Regular cardiac myocyte (primary cell): ENCODE measurements at places on chromosomes 3 and 15. TPM values are rescaled to one million over a fixed set of nuclear protein-coding genes. Genes with fewer than 3 reads are reported as not detected.

The SLITRK3 gene
- total RNA-seq = not detected in 2 replicates

The BCHE gene
- 1.2 and 3.4 TPM in 2 replicates for total RNA-seq

The SCAANT1 gene
- not detected in 2 replicates for total RNA-seq

The ZIC1 gene
- total RNA-seq = not detected in 2 replicates

The PIERCE2 gene
- 2.1 and 4.2 TPM in 2 replicates for total RNA-seq

The GNAT1 gene
- total RNA-seq = not detected in 2 replicates

The GOLGA6A gene
- under 0.01 and 0.28 TPM in 2 replicates for total RNA-seq

The ENTPD3 gene
- total RNA-seq = 0.19 and 0.28 TPM in 2 replicates

The C2CD4A gene
- total RNA-seq = 0.28 TPM in 1 of 2 replicates, not detected in the other

The MYZAP gene
- total RNA-seq = not detected in 2 replicates

The SPATA12 gene
- not detected in 2 replicates for total RNA-seq

The CYP8B1 gene
- total RNA-seq = not detected in 2 replicates

The LRRN1 gene
- under 0.01 TPM in 2 replicates for total RNA-seq

The MGLL gene
- 46.6 and 55.2 TPM in 2 replicates for total RNA-seq

The ZIC4 gene
- not detected in 2 replicates for total RNA-seq

The TMEM266 gene
- not detected in 2 replicates for total RNA-seq

The TGM4 gene
- not detected in 2 replicates for total RNA-seq

The GOLGA6B gene
- under 0.01 TPM in 1 of 2 replicates, not detected in the other for total RNA-seq

The ADAMTSL3 gene
- 0.38 and 1.7 TPM in 2 replicates for total RNA-seq

The RNU5B-1 gene
- total RNA-seq = not detected in 2 replicates

The KLHL18 gene
- total RNA-seq = 18.3 and 35.1 TPM in 2 replicates

The MAP1A gene
- 39.5 and 44.3 TPM in 2 replicates for total RNA-seq

The RBP2 gene
- not detected in 2 replicates for total RNA-seq

The CD86 gene
- total RNA-seq = not detected in 2 replicates

The PAQR5 gene
- total RNA-seq = 0.58 and 2.3 TPM in 2 replicates

The PLXNB1 gene
- 5.6 and 25.4 TPM in 2 replicates for total RNA-seq

The PTX3 gene
- 1,917 and 2,581 TPM in 2 replicates for total RNA-seq

The GOLGA8M gene
- total RNA-seq = 0.19 and 0.56 TPM in 2 replicates

The ERC2 gene
- total RNA-seq = under 0.01 TPM in 1 of 2 replicates, not detected in the other

The GALNT15 gene
- 4.0 and 27.1 TPM in 2 replicates for total RNA-seq

The LSAMP gene
- total RNA-seq = under 0.01 and 0.28 TPM in 2 replicates

The CCNL1 gene
- total RNA-seq = 85.5 and 175 TPM in 2 replicates

The IMPG2 gene
- total RNA-seq = under 0.01 and 0.56 TPM in 2 replicates

The CFAP92 gene
- under 0.01 TPM in 1 of 2 replicates, not detected in the other for total RNA-seq

The SGO1 gene
- total RNA-seq = 0.56 and 9.8 TPM in 2 replicates

The BNIP2 gene
- 136 and 159 TPM in 2 replicates for total RNA-seq

The THRB gene
- 0.19 and 1.4 TPM in 2 replicates for total RNA-seq

The SNX22 gene
- 0.19 and 0.28 TPM in 2 replicates for total RNA-seq

The SLC27A2 gene
- under 0.01 and 2.3 TPM in 2 replicates for total RNA-seq

The MBD4 gene
- 18.9 and 26.3 TPM in 2 replicates for total RNA-seq

The EXD1 gene
- total RNA-seq = under 0.01 TPM in 1 of 2 replicates, not detected in the other

The FEZF2 gene
- total RNA-seq = not detected in 2 replicates

The GRK7 gene
- not detected in 2 replicates for total RNA-seq

The SLC9A9 gene
- 2.7 and 6.5 TPM in 2 replicates for total RNA-seq

The XCR1 gene
- not detected in 2 replicates for total RNA-seq

The PPCDC gene
- 9.0 and 11.5 TPM in 2 replicates for total RNA-seq

The FRMD5 gene
- 8.6 and 14.9 TPM in 2 replicates for total RNA-seq

The SERPINI2 gene
- total RNA-seq = not detected in 2 replicates

The SIDT1 gene
- 0.28 and 0.77 TPM in 2 replicates for total RNA-seq

The CSPG4 gene
- 50.2 and 70.7 TPM in 2 replicates for total RNA-seq

The ACOX2 gene
- 10.2 and 13.5 TPM in 2 replicates for total RNA-seq

The AP3B2 gene
- under 0.01 and 0.28 TPM in 2 replicates for total RNA-seq

The KPNA1 gene
- 21.4 and 33.4 TPM in 2 replicates for total RNA-seq

The FBLN2 gene
- total RNA-seq = 109 and 243 TPM in 2 replicates

The RBSN gene
- total RNA-seq = 25.1 and 26.8 TPM in 2 replicates
